OCI-M1 (cell line): ENCODE measurements at places on chromosomes 12 and 14.

GRCh38 chr12:94710933-94711332 lies 60.6 kb upstream of the TMCC3 start:
- peak; percentile 29 for DNase-seq

DNA sequence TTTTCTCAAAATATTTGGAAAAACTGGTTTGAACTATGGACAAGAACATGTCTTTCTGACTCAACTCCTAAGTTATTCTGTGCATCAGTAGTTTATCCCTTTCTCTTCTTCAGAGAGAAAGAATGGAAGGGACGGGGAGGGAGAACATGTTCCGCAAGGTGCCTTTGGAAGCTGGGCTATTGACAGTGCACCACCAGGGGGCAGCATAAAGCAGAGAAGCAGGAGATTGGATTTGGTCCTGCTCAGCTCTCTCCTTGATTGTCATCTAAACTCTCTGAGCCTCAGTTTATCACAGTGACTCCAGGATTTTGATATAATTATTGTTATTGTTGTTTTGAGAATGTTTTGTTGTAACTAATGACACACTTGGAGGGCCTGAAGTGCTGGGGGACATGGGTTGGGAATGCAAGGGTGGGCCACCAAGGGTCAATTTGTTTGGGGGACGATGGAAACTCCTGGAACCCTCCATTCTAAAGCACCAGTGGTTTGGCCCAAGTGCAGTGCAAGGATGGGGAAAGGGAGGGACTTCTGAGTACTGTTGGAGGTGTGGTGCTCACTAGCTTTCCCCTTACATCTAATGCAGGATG lies 45.3 kb upstream of the ANO6 start:
- DNase-seq = peak; percentile 81

- no peak for DNase-seq
Measured at GRCh38 chr14:97878727-97879126, 1081.5 kb downstream of the VRK1 start.

DNA sequence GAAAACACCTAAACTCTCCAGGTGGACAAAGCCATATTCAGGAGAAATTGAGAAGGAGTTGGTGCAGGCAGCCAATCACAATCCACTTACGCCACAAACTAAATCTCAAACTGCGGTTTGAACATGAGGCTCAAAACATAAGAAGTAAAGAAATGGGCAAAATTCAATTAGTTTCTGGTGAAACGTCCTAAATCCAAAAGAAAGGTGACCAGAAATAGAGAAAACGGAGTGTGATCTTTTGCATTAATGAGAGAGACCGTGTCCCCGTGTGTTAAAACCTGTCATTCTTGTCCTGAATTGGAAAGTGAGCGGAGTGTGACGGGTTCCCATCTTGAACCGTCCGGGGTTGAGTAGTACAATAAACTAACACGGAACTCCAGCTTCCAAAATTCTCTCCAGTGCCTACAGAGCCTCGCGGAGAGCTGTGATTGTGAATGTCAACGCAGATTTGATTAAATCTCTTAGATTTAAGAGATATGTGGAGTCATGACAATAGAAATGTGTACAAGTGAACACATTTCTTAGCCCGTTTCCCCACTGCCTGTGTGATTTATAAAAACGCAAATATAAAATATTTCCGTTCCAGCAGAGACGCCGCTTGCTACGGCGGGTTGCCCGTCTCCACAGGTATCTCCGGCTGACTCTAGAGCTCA lies 595 bp upstream of the METAP2 start:
- DNase-seq = peak; percentile 78

DNA sequence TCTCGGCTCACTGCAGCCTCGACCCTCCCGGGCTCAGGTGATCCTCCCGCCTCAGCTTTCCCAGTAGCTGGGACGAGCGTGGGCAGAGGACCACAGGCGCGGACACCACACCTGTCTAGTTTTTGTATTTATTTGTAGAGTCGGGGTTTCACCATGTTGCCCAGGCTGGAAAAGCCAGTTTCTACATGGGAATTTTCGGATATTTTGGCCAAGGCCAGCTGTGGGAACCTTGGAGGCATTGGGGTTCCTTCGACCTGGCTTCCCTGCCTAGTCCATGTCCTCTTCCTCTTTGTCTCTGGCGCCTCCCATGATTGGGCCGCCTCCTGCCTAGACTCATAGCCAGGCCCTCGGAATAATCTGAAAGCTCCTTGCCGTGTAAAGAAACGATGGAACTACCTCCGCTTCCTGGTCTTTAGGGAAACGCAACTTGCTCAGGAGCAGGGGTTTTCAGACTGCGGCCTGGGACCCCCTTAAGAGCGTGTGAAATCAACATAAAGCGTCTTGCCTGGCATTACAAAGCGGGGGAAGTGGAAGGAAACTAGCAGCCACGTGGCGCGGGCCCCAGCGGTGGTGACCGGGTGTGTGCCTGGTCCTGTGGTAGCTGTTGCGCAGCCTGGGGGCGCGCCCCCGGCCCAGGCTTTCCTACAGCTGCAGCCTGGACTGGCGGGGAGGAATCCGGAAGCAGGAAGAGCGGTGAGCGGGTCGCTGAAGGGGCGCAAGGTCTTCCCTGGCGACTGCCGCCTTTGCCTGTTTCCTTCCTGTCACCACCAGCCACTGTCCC lies 1.4 kb upstream of the HSP90AA1 start:
- no peak for DNase-seq

DNA sequence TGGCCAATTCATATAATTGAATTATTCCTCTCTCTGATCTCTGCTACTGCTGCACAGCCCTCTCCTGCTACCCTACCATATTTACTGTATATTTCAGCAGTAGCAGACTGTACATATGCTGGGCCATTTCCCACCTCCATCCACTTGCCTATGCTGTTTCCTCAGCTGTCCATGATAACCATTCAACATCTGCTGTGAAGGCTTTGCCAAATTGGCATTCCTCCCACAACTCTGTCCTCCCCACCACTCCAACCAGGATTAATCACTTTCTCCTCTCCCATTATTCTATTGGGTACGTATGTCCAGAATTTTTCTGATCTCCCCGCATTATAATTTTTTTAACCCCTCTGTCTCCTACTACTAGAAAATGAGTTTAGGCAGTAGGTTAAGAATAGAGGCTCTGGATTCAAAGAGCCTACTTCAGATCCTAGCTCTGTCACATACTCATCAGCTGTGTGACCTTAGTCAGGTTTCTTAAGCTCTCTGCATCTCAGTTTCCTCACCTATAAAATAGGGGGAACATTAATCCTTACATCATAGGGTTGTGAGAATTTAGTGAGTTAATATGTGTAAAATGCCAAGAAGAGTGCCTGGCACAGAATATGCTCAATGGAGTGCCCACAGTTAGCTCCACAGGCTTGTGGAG lies 123.3 kb downstream of the KICS2 start:
- no peak for DNase-seq

DNA sequence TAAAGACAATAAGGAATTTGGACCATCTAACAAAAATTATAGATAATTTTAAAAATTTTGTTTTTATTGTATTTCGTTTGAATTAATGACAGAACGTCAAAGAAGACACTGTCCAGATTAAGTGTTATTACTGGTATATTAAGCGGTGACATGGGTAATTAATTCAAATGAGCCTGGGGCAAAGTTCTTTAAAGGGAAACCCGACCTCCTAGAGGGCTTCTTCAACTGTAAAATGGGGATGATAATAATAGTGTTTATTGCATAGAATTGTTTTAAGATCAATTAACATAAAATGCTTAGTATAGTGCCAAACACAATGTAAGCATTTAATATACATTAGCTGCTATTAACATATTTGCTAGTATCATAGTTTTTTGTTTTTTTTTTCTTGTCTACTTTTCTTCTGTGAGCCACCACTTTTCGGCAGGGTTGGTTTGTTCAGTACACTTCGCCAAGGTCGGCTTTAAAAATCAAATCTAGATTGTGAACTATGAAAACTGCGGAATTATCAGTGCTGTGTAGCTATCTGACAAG lies 514 bp upstream of the LARP4 start:
- DNase-seq = peak; percentile 82

DNA sequence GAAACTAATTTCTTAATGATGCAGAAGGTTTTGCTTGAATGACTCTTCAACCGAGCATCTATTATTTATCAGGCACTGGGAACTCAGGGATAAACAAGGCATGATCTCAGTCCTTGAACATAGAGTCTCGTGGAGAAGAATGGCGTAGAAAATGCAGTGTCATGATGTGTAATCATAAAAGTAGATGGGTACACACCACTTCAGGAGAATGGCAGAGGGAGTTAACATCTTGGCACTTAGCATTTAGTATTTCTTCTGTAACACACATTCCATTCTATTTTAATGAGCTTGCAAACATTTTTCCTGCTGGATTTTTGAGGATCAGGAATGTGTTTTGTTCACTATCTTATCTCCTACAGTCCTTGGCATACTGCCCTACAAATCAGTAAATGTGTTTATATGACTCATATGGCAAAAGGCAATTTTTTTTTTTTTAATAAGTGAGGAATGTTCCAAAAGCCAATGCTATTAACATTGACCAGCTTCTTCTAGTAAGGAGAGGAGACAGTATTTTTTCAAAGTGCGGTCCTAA lies 3.8 kb downstream of the TXNRD1 start:
- peak; percentile 79 for DNase-seq

DNA sequence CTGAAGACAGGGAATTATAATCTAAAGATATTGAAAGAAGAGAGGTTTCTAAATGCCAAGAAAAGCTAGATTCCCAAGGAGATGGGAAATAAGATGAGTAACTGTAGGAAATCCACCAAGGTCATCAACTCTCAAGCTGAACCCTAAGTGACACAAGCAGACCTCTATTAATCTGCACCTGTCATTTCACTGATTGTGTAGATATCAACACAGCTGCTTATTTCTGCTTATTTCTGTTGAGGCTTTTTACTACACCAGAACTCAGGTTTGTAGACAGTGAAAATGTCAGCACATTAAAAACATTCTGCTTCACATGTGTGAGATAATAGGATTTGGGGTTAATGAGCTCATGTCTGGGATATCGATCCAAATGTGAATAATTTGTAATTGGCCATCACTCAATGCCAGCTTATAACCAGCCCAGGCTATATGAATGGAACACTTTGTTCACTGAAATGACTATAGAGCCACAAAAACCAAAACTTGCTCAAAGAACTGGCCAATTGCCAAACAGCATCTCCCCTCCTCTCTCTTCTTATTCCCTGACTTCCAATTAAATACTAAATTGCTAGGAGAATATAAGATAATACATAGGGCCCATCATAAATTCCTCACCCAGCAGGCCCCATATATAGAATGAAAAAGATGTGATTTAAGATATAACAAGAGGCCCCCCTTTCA lies 188.7 kb upstream of the ARID2 start:
- no peak for DNase-seq

DNA sequence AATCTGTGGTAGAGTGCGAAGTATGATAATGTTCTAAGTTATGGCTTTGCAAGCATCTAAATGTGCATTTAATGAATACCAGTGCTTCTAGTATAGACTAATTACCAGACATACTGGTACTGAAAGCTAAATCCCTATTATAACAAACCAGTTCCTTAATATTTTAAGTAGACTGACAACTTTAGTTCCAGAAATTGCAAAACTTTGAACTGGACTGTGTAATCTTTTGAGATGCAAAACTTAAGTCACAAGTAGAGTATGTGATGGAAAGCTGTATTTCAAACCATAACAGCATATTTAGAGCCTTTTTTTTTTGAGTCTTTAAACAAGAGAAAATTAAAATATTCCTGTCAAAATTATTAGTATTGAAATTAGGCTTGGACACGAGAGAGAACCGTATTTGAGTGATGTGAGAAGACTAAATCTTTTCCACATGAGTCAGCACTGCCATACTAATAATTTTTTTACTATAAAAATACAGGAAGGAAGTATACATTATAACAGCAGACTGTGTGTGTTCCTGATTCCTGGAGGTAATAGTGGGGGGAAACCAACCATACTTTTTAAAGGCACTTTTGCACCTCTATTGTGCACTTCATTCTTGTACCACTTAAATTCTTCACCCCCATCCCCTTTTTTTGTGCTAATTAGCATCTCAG lies 45.5 kb downstream of the PPM1A start:
- DNase-seq = no peak

DNA sequence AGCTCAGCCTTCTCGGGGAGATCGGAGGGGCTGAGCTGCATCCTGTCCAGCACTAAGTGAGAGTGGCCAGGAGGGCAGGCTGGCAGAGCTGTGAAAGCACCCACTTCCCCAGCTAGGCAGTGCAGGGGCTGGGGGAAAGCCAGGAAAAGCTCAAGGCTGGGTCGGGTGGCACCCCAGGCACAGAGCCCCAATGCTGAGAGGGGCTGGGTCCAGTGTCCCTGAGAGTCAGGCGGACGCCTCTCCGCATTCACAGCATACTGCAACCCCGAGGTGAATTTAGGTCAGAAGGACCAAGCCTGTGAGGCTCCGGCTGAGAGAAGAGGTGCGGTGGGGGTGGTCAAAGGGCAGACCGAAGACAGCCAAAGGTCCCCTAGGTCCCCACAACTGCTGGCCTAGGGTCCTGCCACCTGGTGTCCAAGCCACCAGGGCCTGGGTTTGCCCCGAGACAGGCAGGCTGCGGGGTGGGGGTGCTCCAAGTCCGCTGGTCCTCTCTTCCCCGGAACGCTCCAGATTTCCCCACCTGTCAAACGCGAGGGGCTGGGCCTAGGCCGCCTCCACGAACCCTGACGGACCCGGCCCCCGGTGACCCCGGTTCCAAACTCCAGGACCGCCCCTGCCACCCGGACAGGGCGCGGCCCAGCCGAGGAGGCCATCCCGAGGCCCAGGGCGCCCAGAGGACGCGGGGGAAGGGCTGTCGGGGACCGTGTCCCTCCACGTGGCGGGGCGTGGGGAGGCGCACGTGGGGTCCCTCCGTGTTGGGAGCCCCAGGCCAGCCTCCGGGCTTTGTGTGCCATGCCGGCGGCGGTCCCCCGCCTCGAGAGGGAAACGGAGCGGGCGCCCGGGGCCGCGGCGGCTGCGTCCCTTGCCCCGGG lies 527 bp downstream of the CAMKK2 start:
- DNase-seq = peak; percentile 60

- DNase-seq = no peak
Measured at GRCh38 chr12:7121324-7121723, 7.4 kb downstream of the RBP5 start.

DNA sequence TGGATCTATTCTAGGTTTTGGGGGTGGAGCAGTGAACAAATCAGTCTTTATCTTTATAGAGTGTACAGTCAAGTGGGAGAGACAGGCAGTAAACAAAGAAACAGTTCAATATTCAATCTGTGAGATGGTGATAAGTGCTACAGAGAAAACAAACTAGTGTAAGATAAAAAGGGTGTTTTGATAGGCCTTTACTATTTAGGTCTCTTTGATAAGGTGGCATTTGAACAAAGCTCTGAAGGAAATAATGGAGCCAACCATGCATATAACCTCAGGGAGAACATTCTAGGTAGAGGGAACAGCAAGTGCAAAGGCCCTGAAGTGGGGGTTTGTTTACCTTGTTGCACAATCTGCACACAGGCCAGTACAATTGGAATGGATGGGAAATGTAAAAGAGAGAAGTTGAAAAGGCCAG lies 47.3 kb downstream of the PTPN11 start:
- DNase-seq = peak; percentile 13

DNA sequence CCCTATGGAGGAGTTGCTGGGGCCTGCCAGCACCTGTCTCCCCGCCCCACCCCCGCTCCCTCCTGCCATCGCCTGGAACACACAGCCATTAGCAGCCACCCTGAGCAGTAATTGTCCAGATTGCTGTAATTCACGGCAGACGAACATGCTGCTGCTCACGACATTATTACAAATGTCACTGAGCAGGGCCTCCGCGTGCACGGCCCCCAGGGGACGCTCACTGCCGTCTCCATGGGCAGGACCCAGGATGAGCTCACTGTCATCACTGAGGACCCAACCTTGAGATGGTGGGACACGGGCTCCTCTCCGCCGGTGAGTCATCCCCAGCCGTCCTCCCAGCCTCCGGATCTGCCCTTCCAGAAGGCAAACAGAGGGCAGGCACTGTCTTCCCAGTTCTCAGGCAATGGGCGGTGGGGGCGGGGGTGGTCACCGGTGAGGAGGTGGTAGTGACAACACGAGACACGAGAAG lies 100.4 kb downstream of the RFLNA start:
- DNase-seq = no peak

- no peak for DNase-seq
Measured at GRCh38 chr12:75834591-75834990, 197.0 kb downstream of the PHLDA1 start.
